CD4-positive, alpha-beta T cell treated with Interferon alpha-2 for 1 hour (primary cell): ENCODE measurements at places on chromosomes 2 and 18.

- no peak for DNase-seq
These were observed 209.8 kb downstream of the BCL2 start for GRCh38 chr18:63109802-63110201.

- no peak for DNase-seq
These were observed 5.7 kb upstream of the SPATS2L start for GRCh38 chr2:200300638-200301314.

GRCh38 chr2:203533676-203534591 lies 1.2 kb downstream of the RAPH1 start:
- no peak for DNase-seq

DNA sequence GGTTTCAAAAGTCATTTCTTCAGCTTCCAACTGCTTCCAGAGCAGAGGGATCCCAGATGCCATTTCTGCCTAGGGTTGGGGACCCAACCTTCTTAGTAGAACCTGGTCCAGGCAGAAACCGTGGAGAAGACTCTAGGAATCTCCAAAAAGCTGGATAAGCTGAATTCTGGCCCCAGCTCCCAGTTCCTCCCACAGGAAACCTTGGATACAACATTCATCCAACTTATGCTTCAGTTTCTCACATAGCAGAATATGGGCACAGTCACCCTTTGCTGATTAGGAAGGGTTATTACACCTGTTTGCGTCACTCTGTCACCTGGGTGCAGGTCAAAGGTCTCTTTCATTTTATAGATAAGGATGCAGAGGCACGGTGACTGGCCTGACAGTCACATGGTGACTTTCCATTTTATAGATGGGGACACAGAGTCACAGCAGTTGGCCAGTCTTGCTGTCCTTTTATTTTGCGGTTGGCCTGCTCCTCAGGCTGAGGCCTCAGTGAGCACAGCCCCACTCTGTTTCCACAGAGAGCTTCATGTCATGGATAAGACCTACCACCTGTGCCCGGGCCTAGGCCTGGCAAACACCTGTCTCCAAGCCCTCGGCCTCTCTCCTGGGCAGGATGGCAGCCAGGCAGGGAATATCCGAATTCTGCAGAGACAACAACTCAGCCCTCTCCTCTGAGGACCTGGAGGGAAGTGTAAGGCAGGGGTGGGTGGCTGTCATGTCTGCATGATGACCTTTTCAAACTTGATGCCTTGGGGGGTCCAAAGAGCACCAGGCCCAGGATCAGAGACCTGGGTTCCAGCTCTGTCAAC lies 148.8 kb downstream of the SMAD7 start:
- DNase-seq, result no peak

DNA sequence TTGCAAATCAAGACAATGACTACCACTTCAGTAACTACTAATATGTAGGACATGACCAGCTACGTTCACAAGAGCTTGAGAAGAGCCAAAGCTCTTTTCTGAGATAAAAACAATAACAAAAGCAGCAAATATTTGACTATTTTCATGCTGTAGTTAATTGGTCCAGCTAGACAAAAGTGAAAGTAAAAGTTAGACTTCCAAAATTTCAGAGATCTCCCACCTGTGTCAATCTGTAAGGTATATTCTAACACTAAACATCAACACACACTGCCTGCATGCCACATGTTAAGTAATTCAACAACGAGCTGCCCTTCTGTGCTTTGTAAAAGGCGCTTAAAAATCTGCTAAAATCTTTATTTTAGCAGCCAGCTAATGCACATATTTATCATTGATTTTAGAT lies 185.9 kb downstream of the SLC39A10 start:
- peak; percentile 3 for DNase-seq

- no peak for DNase-seq
These were observed 9.7 kb upstream of the ATG16L1 start for GRCh38 chr2:233241803-233242202.

DNA sequence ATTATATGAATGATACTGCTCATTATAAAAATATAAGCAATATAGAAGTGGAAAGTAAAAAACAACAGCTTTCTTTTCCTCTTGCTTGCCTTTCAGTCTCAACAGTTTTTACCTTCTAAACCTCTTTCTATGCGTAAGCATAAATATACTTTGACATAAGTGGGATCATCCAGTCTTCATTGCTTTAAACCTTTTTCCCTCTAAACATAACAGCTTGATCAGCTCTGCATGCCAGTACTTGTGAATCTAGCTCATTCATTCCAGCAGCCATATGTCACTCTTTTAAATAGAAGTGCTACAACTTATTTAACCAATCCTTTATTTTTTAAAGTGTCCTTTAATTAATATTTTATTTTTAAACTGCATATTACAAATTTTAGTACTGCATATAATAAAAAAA lies 88.1 kb downstream of the TTC27 start:
- no peak for DNase-seq

DNA sequence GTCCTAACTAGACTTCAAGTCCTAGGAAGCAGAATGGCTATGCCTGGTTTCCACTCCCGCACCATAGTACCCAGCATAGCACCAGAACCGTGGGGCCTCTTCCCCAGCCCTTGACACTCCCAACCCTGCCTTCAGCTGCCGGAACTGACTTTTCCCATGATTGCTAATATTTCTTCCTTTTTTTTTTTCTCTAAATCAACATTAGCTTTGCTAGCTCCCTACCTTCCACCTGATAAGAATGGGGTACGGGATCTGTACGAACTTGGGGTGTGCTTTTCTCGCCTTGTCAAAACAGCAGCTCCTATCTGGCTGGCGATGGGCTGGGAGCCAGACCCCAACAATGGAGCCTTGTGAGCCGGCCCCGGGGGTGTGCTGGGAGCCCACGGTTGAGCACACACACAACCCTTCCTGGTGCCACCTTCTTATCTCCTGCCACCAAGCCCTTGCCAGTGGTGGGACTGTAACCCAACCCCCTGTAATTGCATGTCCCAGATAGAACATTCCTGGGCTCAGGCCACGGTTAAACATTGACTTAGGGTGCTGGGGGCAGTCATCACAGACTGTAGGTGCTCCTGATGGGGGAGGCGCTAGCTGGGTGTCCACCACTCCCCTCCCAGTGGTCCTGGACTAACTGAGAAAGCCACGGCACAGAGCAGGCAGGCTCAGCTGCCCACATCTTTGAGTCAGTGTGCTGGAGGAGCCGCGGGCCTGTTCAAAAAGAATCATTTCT lies 213.0 kb upstream of the HAAO start:
- DNase-seq, result no peak

DNA sequence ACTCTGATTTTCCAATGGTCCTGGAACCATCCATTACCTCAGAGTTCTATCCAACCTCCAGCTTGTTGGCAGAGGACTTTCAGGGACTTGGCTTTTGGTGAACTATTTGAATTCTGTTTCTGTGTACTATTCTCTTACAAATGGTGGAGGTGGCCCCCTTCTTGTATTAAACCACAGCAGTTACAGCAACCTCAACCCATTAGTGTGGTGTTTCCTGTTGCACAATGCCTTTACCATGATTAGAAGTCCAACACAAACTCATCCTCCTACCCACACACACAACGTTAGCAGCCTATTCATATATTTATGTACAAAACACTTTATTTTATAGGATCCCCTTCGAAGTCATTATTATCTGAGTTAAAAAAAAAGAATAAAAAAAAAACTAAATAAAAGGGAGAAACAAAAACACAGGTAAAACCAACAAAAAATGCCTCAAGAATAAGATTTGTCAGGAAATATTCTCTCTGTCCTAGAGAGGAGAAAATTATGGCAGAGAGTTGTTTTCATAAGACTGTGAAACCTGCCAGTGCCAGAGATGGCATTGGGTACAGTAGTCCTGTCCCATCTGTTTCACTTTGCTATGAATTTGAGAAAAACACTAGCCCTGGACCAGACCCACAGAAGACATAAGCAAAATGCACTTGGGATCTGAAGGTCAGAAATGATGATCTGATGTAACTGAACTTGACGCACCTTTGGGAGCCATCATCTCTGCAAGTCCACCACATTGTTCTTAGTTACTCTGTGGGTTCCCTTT lies 1896.0 kb upstream of the PIK3C3 start:
- no peak for DNase-seq

DNA sequence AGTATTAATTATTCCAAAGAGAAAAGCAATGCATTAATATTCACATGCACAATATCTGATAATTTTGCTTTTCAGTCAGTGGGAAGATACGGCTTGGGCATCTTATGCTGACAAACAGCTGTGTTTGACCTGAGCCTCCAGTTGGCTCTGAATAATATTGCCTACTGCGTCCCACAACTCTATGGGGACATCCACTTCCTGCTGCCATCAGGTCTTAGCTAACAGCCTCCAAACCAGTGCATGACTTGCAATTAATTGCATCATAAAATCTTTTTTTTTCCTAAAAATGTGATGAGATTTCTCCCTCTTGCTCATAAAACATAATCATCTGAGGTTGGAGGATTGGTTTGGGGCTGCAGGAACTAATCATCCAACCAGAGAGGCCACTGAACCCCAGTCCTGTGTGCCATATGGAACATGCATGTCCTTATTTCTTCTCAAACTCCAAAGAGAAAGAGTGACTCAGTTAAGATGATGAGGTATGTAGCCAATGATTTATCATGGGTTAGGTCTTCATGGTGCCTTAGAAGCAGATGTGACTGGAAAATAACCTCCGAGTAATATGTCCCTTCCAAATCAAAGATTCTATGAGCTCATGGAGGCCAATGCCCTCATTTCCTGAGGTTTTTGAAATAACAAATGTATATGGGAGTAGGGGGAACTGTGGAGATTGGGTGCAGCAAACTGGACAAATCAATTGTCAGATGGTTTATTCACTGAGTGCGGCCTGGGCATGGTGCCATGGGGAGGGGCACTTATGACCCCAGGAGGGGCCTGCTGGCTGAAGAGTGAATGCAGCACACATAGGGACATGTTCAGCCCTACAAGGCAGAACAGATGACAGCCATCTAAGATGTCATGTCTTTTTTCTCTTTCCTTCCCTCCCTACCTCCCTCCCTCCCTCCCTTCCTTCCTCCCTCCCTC lies 39.4 kb downstream of the EDAR start:
- no peak for DNase-seq

GRCh38 chr2:94994063-94994913 lies 31.2 kb upstream of the MAL start:
- DNase-seq, result no peak

GRCh38 chr2:111663471-111664274 lies 220.3 kb downstream of the ANAPC1 start:
- no peak for DNase-seq

- no peak for DNase-seq
These were observed 185.2 kb upstream of the APCDD1 start for GRCh38 chr18:10269261-10269660.

DNA sequence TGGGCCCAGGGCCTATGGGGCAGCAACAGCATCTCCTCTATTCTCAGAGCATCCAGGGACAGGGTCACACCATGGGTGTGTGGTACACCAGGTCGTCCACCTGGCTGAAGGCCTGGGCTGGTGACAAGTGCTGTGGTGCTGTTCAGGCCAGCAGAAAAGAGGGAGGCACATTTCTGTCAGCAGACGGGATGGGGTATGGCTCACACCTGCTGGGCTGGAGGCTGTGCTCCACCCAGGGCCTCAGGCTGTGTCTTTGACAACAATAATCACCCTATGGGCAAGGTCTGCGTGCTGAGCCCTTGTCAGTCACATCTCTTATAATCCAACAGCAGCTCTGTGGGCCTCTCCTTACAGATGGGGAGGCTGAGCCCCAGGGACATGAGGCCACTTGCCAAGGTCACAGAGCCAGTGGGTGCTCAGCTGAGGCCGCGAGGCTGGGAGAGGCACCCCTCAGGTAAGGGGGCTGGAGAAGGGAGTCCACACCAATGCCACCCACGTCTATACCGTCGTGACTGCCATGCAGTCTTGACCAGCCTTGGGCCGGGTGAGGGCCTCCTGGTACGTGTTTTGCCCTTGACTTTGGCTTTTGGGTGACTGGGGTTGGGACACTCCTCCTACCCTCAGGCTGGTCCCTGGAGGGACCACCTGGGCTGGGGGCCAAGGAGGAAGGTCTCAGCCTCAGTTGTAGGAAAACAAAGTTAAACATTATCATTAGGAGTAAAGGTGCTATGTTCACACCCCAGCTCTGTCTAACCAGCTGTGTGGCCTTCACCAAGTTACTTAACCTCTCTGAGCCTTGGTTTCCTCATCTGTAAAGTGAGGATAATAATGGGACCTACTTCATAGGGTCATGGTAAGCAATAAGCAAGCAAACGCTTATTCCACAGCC lies 5.6 kb upstream of the HS6ST1 start:
- DNase-seq, result no peak

GRCh38 chr2:110115291-110116032 lies at the start of gene MALL:
Gene MALL (minus strand): TSS chr2:110115822. CDS start chr2:110115792, 30 bp downstream.
- DNase-seq, result no peak

- no peak for DNase-seq
These were observed 243.4 kb downstream of the LDLRAD4 start for GRCh38 chr18:13461936-13462335.

DNA sequence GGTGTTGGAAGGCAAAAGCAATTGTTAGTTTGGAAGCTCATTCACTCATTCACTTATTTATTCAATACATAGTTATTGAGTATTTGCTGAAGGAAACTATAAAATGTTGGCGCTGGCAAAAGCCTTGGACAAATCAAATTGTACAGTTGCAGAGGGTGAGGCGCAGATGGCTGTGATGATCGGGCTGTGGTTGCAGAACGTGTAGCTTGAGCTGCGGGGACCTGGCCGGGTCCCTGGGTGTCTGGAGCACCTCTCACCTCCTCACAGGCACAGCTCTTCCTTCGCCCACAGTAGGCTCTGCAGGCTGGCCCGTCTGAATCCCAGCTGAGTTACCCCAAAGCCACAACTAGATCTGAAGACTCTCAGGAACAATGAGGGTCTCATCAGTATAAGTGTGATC lies 72.7 kb downstream of the LDLRAD4 start:
- DNase-seq, result no peak

DNA sequence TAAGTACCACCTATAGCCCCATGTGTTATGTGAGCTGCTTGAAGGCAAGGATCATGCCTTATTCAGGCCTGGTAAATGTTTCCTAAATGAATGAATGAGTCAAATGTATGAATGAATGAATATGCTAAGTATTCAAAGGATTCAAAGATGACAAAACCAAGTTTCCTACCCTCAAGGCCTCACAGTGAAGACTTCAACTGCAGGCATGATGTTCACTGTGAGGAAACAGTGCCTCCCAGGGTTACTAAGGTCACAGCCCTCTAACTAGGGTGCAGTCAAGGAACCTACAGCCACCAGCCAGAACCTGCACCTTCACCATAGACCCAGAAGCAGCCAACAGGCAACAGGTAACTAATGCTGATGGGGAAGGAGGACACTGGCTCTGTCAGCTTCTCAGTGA lies 69.3 kb downstream of the SUMO1 start:
- no peak for DNase-seq

DNA sequence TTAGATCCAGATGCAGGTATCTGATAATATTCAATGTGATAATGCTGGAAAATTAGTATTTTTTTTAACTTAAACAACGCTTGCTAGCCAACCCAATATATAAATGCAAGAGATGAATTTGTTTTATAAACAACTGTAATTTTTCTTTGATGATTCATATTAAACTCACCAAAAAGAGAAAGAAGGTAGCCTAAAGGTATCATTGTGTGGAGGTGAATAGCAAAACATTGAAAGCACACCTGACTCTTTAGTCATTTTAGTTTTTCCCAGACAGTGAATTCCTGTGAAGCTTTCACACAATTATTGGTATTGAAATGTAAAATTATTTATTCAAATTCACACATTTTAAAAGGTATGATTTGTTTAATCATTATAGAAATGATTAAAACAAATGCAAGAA lies 424.0 kb downstream of the NR4A2 start:
- DNase-seq, result no peak

GRCh38 chr2:180799141-180799540 lies 181.3 kb upstream of the UBE2E3 start:
- DNase-seq, result no peak
